ENCODE measurements at places on chromosomes 12 and 14.
A peak's percentile ranks its signal among the peaks of the same experiment; 100 is the strongest.

GRCh38 chr14:67749341-67750084 lies 47.8 kb downstream of the RDH12 start:
- DNase-seq, result no peak

- DNase-seq, result peak; percentile 45
These were observed at the start of gene ARL1 for GRCh38 chr12:101407436-101408345. Gene ARL1, minus strand, starts transcription at chr12:101407772. Its CDS starts 127 bp downstream, at chr12:101407645.

GRCh38 chr14:104224506-104225277 lies 86.3 kb downstream of the KIF26A start:
- no peak for DNase-seq

GRCh38 chr12:95147866-95148265 lies 69.4 kb downstream of the FGD6 start:
- no peak for DNase-seq

DNA sequence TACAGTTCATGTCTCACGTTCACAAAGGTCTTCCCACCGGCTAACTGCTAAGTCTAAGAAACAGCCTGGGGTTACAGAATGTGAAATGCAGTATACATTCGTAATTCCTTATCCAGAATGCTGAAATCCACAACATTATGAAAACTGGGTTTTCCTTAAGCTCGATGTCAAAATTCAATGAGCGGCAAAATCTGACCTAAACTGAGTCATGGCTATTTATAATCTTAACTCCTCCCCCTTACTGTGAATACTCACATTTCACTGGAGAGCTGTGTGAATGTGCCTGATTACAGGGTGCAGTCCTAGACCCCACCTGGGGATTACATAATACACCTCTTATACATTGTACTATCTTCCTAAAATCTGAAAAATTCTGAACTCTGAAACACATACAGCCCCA lies 35.3 kb downstream of the STX2 start:
- DNase-seq, result no peak

DNA sequence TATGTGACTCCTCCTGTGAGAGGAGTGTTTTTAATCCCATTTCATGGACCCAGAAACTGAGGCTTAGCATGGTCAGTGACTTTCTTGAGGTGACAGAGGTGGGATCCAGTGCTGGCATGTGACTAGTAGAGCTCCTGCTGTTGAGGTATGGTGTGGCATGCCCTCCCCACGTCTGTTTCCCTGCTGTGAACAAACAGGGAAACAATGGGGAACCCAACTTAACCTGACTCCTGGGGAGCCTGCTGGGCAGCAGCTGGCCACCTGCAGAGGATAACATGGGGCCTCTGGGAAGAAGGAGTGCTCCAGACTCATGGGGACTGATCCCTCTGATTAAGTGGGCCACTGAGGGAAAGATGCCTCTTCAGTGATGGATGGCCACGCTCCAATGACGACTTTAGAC lies 114.0 kb downstream of the BEGAIN start:
- DNase-seq, result no peak

- DNase-seq, result no peak
These were observed 215.5 kb downstream of the DPF3 start for GRCh38 chr14:72678356-72678755.

- no peak for DNase-seq
These were observed 40.7 kb downstream of the PPFIBP1 start for GRCh38 chr12:27564612-27565213.

DNA sequence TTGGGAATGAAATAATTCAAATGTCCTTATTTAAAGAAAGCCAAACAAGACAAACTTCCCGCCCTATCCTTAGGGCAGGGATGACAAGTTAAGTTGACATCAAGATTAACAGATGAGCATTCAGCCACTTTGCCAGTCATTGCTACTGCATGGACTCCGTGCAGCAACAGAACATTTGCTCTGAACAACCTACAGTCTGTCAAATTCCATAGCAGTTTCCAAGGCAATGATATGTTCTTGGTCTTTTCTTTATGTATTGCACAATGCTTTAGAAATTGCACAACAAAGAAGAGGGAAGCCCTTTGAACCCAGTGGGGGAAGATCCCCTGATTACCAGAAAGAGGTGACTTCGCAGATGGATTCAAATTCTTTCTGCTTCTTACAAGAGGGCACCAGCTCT lies 269.8 kb downstream of the BCAT1 start:
- no peak for DNase-seq

DNA sequence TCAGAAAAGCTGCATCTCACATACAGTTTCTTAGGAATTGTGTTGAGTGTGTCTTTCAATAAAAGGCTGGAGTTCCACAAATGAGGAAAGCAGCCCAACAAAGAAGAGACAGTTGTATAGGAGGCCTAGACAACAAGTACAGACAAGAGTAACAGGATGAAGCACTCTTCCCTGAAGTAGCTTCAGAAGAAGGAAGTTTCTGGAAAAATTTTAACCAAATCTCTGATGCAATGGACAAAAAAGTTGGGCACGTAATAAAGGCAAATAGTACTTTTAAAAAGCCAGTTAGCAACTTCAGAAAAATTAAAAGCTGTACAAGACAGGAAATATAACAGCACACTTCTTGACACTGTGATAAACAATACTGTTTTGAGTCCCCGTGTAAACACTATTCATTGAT lies 134.1 kb upstream of the PLEKHG7 start:
- DNase-seq, result no peak

DNA sequence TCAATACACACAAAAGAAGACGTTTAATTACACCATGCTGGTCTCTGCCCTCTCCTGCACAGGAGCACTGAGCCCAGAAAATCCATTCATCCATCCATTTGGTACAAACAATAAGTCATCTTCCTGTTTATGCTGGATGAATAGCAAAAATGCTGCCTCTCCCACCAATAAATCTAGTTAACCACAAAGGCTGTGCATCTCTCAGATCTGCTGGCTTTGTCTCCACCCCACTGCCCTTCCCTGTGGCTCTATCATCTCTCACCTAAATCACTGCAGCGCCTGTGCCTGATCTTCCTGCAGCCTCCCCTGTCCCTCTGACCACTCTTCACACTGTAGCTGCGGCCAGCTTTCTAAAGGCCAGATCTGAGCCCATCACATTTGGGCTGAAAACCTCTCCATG lies 72.9 kb upstream of the DDX11 start:
- DNase-seq, result no peak

DNA sequence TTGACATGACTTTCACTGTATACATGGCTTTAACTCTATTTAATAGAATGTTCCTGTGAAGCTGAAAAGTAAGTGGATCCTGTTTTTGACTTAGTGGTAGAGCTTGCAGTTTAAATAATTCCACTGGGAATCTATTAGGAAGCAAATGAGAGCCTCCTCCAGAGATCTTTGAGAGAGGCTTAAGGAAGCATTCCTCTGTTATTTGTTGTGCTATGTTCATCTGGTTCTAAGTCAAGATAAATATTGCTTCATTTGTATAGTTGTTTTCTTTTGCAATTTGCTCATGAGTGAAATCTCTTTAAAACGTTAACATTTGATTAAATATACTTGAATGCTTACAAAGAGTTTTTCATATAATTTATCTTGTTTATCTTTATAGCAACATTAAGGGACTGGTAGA lies 70.4 kb downstream of the TMTC2 start:
- no peak for DNase-seq

DNA sequence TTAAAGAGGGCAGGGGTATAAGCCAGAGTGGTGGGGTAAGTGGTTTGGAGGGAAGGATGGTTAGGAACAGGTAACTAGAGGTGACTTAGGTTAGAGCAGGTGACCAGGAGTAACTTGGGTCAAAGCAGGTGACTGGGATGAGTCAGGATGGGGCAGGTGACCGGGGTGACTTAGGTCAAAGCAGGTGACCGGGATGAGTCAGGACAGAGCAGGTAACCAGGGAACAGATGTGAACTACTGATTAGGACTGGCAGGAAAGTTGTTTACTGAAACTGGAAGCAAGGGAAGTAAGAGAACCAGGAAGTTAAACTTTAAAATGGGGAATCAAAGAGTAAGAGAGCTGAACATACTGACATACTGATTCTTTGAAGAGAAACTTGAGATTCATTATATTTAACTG lies 57.4 kb downstream of the FSCB start:
- DNase-seq, result no peak

- no peak for DNase-seq
These were observed 55.0 kb downstream of the POLR3B start for GRCh38 chr12:106412563-106412962.

- DNase-seq, result no peak
These were observed 530 bp upstream of the NYNRIN start for GRCh38 chr14:24398293-24398652.

- no peak for DNase-seq
These were observed 70.8 kb downstream of the WNK1 start for GRCh38 chr12:823028-823698.

DNA sequence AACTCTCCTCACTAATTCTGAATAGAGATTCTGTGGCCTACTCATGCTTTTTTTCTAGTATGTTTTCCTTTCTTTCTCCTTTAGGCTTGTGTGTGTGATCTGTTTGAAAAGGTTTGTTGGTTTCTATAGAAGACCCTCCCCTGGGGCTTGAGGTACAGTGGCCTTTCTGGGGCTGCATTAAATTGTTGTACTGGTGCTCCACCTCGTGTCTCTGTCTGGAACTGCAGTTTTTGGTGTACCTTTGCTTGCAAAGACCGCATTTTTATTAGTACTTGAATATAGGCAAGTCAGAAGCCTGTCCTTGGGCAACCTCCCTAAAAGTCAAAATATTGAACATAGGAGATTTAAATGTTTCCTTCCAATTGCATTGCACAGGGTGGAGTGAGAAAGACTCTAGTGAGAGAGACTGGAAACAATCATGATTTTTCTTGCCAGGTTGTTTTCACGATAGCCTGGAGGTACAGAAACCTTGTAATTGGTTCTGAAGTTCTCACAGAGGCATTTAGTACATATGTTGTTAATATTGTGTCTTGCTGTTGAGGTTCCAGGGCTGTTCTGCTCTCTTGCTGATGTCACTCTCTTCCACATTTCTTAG lies 39.0 kb downstream of the SLCO1B1 start:
- no peak for DNase-seq

DNA sequence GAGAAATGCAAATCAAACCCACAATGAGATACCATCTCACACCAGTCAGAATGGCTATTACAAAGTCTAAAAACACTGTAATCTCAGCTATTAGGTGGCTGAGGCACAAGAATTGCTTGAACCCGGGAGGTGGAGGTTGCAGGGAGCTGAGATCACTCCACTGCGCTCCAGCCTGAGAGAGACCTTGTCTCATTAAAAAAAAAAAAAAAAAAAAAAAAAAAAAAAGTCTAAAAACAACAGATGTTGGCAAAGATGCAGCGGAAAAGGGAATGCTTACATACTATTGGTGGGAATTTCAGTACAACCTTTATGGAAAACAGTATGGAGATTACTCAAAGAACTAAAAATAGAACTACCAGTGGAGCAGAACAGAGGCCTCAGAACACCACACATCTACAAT lies 19.0 kb upstream of the ATF7 start:
- DNase-seq, result no peak

Measured in thoracic aorta (tissue), 2 donors.